ENCODE measurements at places on chromosomes 16 and 17.

GRCh38 chr17:73831699-73832098, 187.5 kb upstream of the SDK2 start:
- no peak for DNase-seq

DNA sequence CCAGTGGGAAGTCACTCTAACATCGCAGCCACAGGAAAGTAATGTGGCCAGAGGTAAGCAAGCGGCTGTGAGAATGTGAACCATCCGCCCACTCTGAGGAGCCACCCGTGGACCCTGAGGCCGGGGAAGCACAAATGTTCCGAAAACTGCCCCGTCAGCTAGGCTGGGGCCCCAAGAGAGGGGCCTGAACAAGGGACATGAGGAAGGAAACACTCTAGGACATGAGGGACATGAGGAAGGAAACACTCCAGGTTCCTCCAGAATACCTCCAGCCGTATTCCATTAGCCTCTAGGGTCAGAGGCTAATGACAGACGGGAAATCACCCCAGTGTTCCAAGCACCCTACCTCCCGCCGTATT, 317 bp downstream of the TEFM start:
- no peak for DNase-seq

- no peak for DNase-seq
These were observed 1.4 kb downstream of the PYY start for GRCh38 chr17:43952351-43952723.

- DNase-seq = no peak
These were observed 31.2 kb downstream of the CDH3 start for GRCh38 chr16:68676113-68676860.

- no peak for DNase-seq
These were observed 228.5 kb downstream of the FOXL1 start for GRCh38 chr16:86806838-86807351.

GRCh38 chr16:28865722-28866453, 2.2 kb downstream of the SH2B1 start:
- DNase-seq = no peak

GRCh38 chr17:59219992-59220327, 351 bp upstream of the GDPD1 start:
- DNase-seq = no peak

- peak; percentile 28 for DNase-seq
These were observed 491 bp downstream of the IST1 start for GRCh38 chr16:71895679-71896365.

- DNase-seq = no peak
These were observed 163.2 kb downstream of the TOX3 start for GRCh38 chr16:52383640-52384292.

DNA sequence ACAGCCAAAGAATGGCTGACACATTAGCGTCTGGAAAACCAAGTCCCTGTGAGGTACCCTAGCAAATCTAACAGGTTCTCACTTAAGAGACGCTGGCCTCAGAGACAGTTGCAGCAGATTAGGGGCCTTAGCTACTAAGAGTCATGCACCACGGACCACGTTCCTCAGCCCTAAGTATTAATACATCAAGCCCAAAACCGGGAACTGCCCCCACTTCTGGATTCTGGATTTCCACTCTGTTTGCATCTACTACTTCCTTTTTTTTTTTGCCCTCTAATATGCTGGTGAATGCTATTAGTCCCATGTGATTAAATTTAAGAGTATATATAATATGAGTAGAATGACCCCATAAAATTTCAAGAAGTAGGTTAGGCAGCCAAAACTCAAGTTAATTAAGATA, 775 bp upstream of the TERB1 start:
- DNase-seq = no peak

DNA sequence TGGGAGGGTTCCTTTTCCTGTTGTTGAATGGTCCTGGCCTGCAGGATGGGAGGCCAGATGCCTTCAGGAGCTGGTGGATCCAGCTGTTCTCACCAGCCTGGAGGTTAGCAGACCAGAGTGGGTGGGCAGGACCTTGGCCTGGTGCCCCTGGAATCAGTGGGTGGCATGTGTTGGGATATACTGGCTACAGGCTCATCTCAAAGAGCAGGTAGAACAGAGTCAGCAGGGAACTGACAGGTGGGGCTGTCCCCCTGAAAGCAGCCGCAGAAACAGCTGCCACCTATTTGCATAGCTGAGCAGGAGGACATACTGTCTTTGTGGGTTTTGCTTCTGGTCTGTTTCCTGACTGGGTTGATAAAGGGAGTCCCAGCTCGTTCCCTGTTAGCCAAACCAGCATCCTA, 144.1 kb downstream of the RAB11FIP4 start:
- DNase-seq = no peak

GRCh38 chr16:89633064-89633631, 19.7 kb downstream of the DPEP1 start:
- no peak for DNase-seq

DNA sequence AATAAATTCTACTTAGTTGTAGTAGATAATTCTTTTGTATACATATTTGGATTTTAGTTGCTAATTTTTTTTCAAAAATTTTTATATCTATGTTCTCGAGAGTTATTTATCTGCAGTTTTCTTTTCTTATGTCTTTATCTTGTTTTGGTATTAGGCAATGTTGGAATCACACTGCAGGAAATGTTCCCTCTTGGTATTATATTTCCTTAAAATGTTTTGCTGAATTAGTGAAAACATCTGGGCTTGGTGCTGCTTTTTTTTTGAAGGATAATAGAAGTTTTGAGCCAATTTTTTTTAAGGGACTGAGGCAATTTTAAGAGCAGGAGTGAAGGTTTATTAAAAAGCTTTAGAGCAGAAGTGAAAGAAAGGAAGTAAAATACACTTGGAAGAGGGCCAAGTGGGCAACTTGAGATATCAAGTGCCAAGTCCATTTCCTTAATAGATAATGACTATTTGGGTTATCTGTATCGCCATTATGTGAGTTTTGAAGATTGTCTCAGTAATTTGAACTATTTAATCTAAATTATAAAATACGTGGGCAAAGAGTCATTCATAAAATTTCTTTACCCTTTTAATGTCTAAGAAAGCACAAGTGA, 1390.1 kb upstream of the CDH8 start:
- DNase-seq = no peak

GRCh38 chr17:526425-526824, 173.8 kb upstream of the RPH3AL start:
- DNase-seq = no peak

- DNase-seq = no peak
These were observed 139.8 kb upstream of the SDK2 start for GRCh38 chr17:73783945-73784603.

Data from T-cell (primary cell).